ENCODE measurements at places on chromosomes 5 and 9.

- no peak for DNase-seq
These were observed 130.2 kb downstream of the MAT2B start for GRCh38 chr5:163635631-163636030.

DNA sequence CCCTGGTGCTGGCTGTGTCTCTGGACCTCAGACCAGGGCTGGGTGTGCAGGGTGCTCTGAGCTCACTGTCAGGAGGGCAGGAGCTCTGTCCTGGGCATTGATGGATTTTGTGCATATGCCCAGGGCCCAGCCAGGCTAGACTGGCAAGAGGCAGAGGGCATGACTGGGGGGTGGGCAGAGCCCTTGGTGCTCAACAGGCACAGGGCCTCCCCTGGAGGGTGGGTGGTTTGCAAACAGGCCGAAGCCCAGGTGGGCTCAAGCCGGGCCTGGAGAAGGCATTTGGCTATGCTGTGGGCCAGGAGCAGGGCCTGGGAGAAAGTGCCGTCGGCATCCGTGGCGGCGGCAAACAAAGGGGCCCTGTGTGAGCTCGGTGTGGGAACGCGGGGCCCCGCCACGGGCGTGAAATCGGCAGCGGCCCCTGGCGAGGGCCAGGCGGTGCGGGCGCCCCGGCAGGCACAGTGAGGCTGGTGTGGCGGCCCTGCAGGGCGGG, 1.9 kb upstream of the NRARP start:
- peak; percentile 39 for DNase-seq

DNA sequence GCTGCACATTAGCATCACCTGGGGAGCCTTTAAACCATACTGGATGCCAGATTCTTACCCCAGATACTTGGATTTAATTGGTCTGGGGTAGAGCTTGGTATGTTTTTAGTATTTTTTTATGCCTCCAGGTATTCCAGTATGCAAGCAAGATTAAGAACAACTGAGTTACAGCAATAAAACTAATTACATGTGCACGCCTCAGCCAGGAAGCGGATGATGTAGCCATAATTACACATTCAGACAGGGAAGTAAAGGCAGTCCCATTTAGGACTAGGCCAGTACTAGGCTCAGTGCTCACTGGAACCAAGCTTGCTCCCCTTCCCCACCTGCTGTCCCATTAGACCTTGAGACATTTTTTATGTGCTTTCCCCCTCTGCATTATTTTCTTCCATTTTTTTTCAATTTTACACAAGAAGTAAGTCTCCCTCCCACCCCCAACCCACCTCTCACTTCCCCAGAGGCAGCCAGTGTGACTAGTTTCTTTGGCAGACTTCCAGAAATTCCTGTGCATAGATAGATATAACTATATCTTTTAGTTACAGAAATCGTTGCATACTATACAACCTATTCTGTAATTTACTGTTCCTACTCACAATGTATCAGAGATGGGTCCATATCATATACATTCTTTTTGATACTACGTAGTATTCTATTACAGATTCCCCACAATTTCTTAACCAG, 7.1 kb upstream of the GNAQ start:
- no peak for DNase-seq

DNA sequence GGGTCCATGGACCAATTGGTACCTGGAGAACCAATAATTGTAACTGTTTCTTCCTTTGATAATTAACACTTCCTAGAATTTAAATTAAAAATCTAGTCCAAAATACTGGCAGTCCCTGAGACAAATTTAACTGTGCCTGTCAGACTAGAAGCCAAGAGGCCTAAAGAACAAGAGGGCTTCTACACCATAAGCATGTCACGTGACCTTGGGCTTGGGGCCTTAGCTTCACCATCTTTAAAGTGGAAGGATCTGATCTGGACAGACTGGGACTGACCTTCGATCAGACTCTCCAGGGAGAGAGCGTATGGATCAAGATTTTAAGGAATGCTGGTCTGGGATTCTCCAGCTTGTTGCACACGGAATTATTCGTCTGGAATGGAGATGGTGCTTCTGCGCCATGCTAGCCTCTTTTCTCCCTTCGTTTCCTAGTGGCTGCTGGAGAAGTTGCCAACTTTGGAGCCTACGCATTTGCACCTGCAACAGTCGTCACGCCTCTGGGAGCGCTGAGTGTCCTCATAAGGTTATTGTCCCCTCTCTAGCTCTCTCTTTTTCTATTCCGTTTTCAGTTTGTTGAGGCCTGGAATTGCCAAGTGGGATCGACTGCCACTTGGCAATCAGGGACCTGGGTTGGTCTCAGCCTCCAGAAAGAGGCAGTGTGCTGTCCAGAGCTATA, 8.4 kb downstream of the NIPAL4 start:
- DNase-seq = no peak

GRCh38 chr5:60514152-60514551, 185.8 kb downstream of the DEPDC1B start:
- no peak for DNase-seq

GRCh38 chr5:141826674-141827073, 51.5 kb downstream of the PCDH1 start:
- DNase-seq = no peak

GRCh38 chr9:9970514-9970913, 642.3 kb downstream of the PTPRD start:
- DNase-seq = no peak

DNA sequence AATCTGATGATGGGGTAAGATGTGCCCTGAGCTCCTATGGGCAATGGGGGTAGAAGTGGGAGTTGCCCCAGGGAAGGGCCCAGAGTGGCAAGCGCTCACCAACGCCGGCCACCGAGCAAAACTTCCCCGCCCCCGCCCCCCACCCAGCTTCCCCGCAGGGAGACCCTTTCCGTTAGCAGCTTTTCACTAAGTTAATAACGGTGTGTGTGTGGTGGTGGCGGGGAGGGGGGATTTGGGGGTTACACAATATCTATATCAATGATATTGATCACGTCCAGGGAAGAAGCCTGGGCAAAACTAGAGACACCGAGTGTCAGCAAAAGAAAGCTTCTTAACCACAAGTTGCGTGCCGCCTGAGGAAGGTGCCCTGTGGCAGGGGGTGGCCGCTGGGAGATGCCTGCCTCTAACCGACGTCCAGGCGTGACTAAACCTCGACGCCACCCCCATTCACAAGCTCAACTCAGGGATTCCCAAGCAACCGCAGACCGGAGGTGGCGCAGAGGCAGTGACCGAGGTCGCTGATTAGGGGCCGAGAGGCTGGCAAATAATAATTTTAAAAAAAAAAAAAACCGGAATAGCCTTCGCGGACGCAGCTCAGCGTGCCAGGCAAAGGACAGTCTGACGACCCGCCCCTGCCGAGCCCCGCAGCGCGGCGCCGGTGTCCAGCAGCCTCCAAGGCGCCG, 222.6 kb downstream of the MEF2C start:
- peak; percentile 80 for DNase-seq

- no peak for DNase-seq
These were observed 28.5 kb upstream of the SLC6A3 start for GRCh38 chr5:1473746-1474145.

DNA sequence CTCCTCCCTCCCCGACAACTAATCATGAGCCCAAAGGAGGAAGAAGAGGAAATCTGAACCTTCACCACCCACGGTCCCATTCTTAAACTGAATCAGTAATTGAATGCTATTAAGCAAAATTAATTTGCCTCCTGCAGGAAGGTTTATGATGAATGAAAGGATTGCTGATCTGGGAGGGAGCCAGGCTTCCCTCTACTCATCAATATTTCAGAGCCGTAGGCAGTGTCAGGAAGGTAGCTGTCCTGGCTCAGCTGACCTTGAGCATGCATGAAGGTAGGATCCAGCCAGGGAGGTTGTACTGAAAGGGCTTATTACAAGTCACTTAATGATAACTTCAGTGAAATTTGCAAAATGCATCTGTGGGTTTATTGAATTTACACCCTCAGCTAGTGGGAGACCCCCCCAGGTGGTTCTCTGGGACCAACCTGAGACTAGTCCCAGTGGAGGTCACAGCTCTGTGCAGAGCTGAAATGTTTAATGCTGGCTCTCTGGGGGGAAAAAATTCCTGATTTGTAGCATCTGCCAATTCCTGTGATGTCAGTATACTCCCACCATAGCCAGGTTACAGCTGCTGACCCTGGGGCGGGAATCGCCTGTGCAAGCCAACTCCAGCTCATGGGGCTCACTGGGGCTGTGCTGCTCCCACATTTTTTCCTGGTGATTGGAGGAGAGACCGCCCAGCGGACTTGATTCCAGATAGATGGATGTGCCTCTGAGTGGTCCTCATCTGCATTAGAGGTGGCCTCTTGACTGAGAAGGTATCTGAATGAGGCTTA, 47.9 kb upstream of the NCS1 start:
- DNase-seq = peak; percentile 41

GRCh38 chr9:76302947-76303550, 91.2 kb downstream of the RFK start:
- DNase-seq = peak; percentile 65

- DNase-seq = no peak
These were observed 207.3 kb downstream of the PARP8 start for GRCh38 chr5:50873595-50874277.

DNA sequence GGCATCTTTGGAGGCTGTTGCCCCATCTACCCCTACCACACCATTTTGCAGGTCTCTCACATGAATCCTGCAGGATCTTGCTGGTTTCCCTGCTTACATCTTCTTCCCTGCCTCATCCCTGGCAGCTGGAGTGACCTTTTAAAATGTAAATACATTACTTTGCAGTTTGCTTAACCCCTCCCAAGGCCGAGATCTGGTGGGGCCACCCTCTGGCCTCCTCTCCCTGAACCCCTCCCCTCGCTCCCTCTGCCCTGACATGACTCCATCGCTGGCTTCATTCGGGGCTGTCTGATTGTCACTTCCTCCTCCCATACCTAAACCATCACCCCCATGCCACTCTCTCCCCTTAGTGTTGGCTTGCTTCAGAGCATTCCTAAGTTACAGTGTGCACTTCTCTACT, 12.6 kb upstream of the PALM2AKAP2 start:
- no peak for DNase-seq

- no peak for DNase-seq
These were observed 21.4 kb downstream of the CNTFR start for GRCh38 chr9:34568133-34568532.

DNA sequence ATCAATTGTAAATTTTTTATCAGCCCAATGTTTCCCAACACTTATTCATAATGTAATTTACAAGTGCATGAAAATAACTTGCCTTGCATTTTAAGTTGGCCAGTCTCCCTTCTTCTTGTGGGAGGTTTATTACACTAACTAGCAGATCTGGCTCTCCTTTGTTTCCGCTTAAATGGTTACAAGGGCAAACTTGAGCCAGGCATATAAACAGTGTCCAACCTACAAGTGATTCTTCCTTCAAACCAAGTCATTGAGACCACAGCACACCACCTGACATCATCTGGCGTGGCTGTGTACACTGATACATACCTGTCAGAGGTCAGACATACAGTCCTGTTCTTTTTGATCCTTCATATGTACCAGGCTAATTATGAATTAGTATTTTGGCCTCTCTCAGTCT, 80.1 kb downstream of the ALDH1A1 start:
- DNase-seq = no peak

GRCh38 chr9:120109242-120109641, 470.7 kb downstream of the CDK5RAP2 start:
- no peak for DNase-seq

DNA sequence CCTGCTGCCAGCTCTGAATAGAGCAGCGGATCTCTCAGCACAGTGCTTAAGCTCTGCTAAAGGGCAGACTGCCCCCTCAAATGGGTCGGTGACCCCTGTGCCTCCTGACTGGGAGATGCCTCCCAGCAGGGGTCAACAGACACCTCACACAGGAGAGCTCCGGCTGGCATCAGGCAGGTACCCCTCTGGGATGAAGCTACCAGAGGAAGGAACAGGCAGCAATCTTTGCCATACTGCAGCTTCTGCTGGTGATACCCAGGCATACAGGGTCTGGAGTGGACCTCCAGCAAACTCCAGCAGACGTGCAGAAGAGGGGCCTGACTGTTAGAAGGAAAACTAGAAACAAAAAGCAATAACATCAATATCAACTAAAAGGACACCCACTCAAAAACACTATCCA, 131.6 kb downstream of the TMEM232 start:
- no peak for DNase-seq

DNA sequence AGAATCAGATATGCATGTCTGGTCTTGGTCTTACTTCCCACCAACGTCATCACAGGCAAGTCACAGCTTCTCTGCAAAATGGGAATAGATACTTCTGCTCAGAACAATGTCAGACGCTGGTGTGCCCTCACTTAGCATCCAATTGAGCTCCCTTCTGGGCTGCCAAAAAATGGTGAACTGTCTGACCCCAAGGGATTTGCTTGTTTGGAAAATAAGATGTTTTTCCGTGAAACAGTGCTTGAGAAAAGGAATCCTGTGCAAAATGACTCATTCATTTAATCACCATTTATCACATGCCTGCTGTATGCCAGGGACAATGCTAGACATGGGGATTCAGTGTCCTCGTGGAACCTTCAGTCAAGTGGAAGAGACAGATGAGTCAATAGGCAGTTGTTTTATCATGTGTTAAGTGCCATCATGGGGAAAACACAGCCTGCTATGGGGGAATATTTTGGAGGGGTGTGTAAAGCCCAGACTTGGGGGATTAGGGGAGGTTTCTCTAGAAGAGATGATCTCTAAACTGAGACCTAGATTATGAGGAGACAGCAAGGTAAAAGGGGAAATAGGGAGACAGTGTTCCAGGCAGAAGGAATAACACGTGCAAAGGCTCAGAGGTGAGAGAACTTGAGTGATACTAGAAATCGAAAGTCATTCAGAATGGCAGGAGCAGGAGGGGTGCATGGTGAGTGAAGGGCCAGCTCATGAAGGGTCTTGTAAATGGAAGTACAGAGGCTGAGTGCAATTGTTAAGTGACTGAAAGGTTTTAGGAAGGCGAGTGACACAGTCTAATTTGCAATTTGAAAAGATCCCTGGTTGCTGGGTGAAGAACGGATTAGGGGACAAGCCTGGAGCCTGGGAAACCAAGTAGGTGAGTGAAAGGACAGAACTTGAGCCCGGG, 3.9 kb downstream of the NIPAL4 start:
- no peak for DNase-seq

DNA sequence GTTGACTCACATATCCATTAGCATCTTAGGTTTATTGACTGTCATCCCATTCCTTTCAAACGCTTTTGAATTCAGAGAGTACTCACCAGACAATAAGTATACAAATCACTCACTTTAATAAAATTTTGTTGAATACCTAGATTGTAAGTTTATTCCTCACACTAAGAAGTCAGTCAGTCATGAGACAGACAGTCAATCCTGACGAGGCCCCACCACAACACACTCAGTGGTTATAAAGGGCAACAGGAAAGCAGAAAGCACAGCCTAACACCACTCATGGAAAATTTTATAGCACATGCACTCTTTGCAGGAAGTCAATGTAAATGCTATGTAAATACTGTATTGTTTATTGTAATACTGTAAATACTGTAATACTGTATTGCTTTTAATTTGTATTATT, 176.3 kb upstream of the PTGER4 start:
- DNase-seq = no peak

- DNase-seq = no peak
These were observed 157.5 kb downstream of the MEF2C start for GRCh38 chr5:88725454-88725853.
